HCT116 (cell line): ENCODE measurements at places on chromosomes 3 and 15. TPM values are rescaled to one million over a fixed set of nuclear protein-coding genes. Genes with fewer than 3 reads are reported as not detected.

- no peak for DNase-seq
These were observed 61.4 kb downstream of the ATP10A start for GRCh38 chr15:25801586-25802284.

DNA sequence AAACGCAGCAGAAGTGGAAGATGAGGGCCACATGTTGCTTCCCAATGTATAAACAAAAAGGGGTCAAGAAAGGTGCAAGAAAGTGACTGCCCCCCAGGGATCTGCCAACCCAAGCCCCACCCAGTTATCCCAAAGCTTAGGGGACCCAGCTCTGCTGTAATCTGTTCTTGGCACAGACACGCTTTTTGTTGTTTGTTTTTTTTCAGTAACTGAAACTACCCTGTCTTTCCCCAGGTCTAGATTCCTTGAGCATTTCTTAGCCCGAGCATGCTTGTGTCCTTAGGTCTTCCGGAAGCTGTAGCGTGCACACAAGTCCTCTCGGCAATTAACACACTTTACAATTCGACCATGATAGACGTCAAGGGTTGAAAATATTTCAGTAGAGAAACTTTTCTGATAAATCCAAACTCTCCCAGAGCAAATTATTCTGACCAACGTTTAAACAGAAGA, 8.5 kb upstream of the PPARG start:
- DNase-seq, result no peak

GRCh38 chr3:124786511-124787241, 56.4 kb downstream of the UMPS start:
- peak; percentile 8 for DNase-seq

- DNase-seq, result no peak
These were observed 44.2 kb downstream of the SOX2 start for GRCh38 chr3:181755959-181756358.

DNA sequence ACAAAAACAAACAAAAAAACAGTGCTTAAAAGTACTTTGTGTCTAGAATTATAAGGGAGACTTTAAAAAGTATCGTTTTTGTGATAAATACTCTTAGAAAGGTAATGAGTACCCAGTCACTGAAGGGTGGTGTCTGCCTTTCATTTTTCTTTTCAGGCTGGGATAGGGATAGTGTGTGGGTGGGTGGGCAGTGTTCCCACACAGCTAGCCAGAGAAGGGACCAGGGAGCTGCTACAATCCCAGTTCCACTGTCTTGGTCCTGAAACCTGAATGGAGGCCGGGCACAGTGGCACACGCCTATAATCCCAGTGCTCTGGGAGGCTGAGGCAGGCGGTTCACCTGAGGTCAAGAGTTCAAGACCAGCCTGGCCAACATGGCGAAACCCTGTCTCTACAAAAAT, 2.1 kb downstream of the GK5 start:
- DNase-seq, result no peak

GRCh38 chr3:150238995-150239619, 169.0 kb upstream of the TSC22D2 start:
- DNase-seq, result peak; percentile 56

DNA sequence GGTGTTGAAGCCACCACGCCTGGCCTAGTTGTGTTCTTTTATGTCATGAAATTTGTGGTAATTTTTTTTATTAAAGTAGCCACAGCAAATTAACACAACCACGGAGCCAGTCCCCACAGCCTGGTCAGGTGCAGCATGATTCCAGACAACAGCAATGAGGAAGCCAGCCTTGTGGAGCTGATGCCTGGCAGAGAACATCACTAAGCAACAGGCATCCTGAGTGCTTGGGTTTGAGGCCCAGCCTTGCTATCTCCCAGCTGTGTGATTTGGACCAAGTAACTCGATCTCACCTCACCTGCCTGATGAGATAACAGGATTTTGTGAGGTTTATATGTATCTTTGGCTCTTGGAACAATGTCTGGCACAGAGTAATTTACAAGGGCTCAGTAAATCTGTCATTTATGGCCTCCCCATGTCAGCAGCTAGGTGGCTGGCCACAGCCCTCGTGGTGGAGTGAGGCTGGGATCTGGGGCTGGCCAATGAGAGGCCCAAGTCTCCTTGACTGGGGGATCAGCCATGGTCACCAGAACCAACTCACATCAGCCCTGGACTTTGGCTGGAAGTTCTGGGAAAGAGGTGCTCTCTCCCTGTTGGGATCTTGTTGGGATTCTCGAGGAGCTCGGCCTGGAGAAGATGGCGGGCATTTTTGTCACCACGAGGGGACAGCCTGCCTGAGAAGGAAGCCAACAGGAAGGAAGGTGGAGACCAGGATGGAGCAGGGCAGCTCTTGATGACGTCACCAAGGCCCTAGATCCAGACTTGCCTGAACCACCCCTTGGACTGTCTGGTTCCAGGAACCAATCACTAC, 22.8 kb upstream of the FLNB start:
- no peak for DNase-seq

- DNase-seq, result no peak
These were observed 1.7 kb downstream of the LRRN1 start for GRCh38 chr3:3800685-3801493.

GRCh38 chr15:76363251-76363650, 26.7 kb downstream of the ISL2 start:
- DNase-seq, result no peak

GRCh38 chr3:124269619-124270018, 277.7 kb upstream of the ROPN1 start:
- DNase-seq, result no peak

DNA sequence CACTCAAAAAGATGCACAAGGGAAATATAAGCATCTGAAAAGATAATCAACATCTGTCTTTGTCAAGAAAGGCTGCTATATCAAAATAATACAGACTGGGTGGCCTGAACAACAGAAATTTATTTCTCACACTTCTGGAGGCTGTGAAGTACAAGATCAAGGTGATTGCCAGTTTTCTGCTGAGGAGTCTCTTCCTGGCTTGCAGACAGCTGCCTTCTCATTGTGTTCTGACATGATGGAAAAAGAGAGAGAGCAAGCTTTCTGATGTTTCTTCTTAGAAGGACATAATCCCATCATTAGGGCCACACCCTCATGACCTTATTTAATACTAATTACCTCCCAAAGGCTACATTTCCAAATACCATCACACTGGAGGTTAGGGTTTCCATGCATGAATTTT, 1573.3 kb downstream of the SI start:
- DNase-seq, result no peak

DNA sequence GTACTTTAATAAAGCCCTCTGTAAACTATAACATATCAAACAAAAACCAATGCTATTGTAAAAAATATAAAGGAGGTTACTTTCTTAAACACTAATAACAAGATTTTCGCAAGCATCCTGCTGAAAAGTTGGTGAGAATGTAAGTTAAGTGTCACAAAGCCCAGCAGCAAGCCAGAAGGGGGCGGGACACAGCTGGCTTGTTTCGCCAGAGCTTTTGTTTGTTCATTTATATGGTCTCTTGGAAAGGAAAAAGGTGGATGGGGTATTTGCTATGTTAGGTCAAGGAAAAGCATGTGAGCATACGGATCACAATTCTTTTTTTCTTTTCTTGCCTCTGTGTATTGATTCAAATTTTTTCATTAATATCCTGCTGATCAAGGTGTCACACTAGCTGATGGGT, 59.9 kb downstream of the HACD2 start:
- DNase-seq, result no peak

- no peak for DNase-seq
These were observed 45.7 kb downstream of the B3GNT5 start for GRCh38 chr3:183298701-183299153.

DNA sequence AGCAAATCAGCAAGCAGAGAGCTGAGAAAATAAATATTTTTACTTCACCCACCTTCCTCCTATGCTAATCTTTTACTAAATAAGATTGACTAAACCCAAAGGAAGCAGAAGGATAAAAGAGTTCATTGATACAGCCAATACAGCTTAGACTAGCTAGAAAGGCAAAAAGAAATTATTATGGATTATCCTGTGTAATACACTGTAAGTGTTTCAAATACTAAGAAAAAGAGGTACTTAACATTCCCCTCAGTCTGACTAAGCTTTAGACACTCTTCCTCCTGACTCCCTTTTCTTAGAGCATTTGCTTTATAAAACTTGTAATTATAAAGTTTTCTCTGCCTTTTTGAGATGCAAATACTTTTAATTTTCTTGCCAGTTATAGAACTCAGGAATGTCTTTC, 848.9 kb upstream of the CADM2 start:
- DNase-seq, result no peak

- DNase-seq, result no peak
These were observed 211.3 kb downstream of the MYRIP start for GRCh38 chr3:40020689-40021088.

DNA sequence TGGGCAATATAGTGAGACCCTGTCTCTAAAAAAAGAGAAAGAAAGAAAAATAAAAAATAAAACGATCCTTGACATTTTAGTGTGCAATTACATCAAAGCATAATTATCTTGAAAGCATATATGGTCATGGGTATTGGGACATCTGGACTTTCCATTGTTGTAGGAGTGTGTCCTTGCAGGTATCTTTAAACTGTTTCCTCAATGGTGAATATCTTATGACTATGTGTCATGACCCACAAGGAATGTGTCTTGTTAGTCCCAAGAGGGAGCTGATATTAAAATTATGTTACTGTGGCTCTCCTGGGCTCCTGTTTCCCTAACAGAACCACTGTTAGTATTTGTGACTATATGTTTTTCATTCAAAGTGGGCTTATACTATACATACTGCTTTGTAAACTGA, 26.6 kb downstream of the EIF1B start:
- DNase-seq, result no peak

DNA sequence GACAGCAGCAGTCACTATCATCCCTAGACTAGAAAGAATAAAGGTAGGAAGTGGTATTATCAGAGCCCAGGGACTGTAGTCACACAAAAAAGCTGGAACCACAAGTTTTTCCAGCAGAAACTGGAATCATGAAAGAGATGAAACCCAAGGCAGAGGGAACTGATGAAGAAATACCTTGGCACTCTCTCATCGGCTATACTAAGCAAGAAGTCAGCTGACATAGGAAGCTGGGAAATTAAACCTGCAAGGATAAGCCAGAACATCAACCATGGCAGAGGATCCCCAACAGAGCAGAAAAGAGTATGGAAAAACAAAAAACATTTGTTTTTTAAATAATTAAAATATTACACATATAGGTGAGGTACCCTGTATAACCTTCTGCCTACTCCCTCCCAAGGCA, 86.5 kb downstream of the AQR start:
- DNase-seq, result no peak

DNA sequence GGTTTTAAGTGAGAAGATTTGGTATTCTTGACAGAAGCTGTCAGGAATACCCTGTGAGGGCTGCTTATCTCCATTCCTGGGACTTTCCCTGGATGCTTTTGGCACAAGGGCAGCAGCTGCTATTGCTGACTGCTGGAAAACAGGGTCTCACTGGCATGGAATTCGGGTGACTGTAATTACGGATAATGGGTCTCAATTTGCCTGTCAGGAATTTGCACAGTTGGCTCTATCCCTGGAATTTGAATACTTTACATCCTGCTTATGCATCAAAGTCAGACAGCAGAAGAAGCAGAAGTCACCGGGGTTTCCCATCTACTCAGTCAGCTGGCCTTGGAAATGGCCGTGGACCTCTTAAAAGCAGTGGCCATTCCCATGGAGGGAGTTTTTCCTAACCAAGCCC, 25.9 kb upstream of the AKAP13 start:
- DNase-seq, result no peak

DNA sequence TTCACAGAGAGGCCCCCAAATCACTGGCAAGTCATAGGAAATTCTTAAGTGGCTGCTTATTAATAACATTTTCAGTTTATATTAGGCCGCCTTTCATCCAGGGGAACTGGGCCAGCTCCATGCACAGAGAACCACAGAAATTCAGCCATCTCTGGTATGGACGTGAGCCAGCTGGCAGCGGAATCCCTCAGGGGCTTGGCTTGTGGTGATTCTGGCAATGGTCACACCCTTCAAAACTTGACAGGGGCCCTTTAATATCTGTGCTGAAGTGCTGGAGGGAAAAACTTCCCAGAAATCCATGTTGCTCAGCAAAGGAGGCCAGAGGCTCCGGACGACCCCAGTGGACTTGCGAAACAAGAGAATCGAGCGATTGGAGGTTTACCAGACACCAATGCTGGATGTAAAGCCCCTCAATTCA, 11.3 kb downstream of the PRICKLE2 start:
- no peak for DNase-seq

DNA sequence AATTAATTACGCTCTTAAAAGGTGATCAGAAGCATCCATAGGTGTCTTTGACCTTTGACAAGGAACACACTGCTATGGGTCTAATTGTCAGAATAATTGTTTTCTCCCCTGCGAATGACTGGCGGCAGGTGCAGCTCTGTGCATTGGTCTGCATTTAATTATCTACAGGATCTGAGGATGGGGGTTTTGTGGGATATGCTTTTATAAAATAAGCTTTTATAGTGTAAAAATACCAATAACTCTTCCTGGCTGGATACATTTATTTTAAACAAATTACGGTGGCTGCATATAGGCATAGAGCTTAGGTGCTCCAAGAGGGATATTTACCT, 201.6 kb upstream of the RGMA start:
- no peak for DNase-seq

The RARRES1 gene
- 0.20 TPM for total RNA-seq

The SLC12A8 gene
- total RNA-seq, result 19.9 TPM

The KAT2B gene
- 3.7 TPM for total RNA-seq

The ACTL6A gene
- total RNA-seq, result 61.9 TPM

The CPN2 gene
- not detected for total RNA-seq

The RETNLB gene
- total RNA-seq, result not detected

The IMPG2 gene
- total RNA-seq, result 0.20 TPM

The PRSS50 gene
- total RNA-seq, result not detected

The NAALADL2 gene
- total RNA-seq, result 2.9 TPM

The CPLX3 gene
- not detected for total RNA-seq

The WDR93 gene
- total RNA-seq, result 0.42 TPM

The ATP13A4 gene
- 0.15 TPM for total RNA-seq

The PLAAT1 gene
- not detected for total RNA-seq

The ATP13A5 gene
- total RNA-seq, result not detected
